ENCODE measurements at places on chromosomes 6 and 20. TPM values are rescaled to one million over a fixed set of nuclear protein-coding genes. Genes with fewer than 3 reads are reported as not detected.

Gene SNPH
- 3.0 TPM for total RNA-seq

Gene RIN2
- 63.1 TPM for total RNA-seq

Gene TBX18
- 10.1 TPM for total RNA-seq

Gene KCNQ2
- 11.8 TPM for total RNA-seq

Gene SRC
- 85.2 TPM for total RNA-seq

Gene KCNQ5
- 5.2 TPM for total RNA-seq

Gene ENPP1
- total RNA-seq, result 7.2 TPM

Gene LGSN
- total RNA-seq, result not detected

Gene DEFB124
- not detected for total RNA-seq

Gene OPRM1
- total RNA-seq, result not detected

Gene NT5DC1
- 33.4 TPM for total RNA-seq

Gene FRMD1
- total RNA-seq, result not detected

Gene CST2
- total RNA-seq, result 1.2 TPM

Gene SCRT2
- total RNA-seq, result not detected

Gene PACSIN1
- total RNA-seq, result 3.6 TPM

Gene TP53TG5
- not detected for total RNA-seq

All from mesothelial cell of epicardium (in vitro differentiated cells).